ENCODE measurements at places on chromosomes 4 and X. TPM values are rescaled to one million over a fixed set of nuclear protein-coding genes. Genes with fewer than 3 reads are reported as not detected.

Gene PRRG3
- total RNA-seq = not detected

Gene PIGA
- total RNA-seq = 8.8 TPM

Gene HDX
- 4.1 TPM for total RNA-seq

Gene C4orf36
- total RNA-seq = 1.1 TPM

Gene GRID2
- not detected for total RNA-seq

- no peak for DNase-seq
Observed at GRCh38 chr4:86872135-86872534, 20.1 kb downstream of the C4orf36 start.

DNA sequence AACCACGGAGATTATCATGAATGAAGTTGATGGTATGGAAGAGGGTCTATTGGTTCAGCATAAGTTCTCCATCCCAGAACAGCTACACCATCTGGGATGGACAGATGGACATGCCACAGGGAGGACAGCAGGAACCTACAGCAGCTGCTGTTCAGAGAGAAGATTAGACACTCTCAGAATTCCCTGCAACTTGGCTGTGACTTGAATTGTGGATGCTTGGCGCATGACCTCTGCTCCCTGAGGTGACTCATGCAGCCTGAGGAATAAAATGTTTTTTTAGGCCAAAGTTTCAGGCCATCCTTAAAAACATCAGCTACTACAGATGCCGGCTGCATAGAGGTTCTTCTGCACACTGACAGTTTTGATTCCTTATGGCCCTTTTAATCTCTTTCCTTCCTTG is 97.3 kb downstream of the RS1 start:
- DNase-seq = no peak

- DNase-seq = no peak
Observed at GRCh38 chr4:23890369-23891063, 669 bp upstream of the PPARGC1A start.

DNA sequence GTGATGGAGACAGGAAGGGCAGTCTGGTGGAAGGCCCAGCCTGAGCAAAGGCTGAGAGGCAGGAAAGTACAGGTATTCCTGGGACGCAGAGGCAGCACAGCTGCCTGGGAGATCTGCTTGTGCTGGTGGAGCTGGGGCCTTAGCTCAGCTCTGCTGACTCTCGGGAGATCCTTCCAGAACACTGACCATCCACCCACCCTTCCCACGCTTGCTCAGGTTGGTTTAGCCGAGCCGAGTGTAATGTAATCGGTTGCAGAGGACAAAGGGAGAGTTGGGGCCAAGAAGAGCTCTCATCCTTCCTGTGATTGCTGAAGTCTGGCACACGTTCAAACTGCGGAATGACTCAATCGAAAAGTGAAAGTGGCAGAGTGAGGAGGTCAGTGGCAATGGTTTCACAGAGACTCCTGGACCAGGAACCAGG is 43.1 kb upstream of the GPR78 start:
- peak; percentile 90 for DNase-seq

DNA sequence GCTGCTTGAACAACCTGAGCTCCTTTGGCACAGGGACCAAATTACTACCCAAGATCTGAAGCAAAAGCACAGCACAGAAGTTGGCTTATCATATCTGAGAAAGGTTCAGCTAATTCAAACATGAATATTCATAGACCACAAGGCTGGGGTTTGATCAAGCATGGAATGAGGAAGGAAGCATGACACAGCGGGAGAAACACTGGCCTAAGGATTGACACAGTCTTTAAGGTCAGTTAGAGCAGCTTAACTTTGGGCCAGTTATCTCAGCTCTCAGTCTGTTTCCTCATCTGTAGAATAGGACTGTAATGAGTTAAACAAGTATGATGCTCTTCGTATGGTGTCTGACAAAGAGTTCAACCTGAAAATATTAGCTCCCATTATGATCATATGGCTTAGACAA is 88.5 kb upstream of the CBR4 start:
- DNase-seq = peak; percentile 47

DNA sequence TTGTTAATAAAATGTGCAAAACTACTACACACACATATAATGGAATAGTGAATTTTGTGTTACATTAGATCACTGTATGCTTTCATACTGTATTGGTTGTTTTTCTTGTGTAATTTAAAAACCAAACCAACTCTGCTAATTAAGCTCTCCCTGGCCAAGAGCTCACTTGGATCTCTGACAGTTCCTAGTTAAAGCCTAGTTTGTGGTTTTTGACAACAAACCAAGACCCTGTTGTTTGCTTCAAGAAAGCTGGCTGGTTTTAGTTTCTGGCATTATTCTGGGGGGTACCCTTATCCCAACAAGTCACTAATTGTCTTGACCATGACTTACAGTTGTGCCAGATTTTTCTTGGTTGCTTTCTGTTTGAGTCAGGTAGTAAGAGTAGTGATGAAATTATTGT is 121.4 kb upstream of the CXorf66 start:
- DNase-seq = no peak

DNA sequence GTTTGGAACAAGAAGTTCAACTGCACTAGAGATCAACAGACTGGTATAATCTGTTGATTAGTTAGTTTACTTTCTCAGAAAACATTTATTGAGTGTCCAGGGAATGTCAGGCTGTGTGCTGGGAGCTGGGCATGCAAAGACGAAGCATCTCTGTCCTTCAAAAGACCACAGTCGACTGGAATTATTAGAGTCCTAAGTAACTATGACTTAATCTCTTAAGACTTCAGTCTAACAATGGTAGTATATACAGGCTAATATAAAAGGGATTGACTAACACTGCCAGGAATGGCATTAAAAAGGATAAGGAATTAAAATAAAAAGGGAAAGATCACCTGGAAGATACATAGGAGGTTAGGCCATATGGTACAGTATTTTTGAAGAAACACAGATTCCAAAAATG is 128.7 kb downstream of the WDFY3 start:
- no peak for DNase-seq

- DNase-seq = peak; percentile 69
Observed at GRCh38 chr4:15116509-15117079, 114.3 kb downstream of the CPEB2 start.

DNA sequence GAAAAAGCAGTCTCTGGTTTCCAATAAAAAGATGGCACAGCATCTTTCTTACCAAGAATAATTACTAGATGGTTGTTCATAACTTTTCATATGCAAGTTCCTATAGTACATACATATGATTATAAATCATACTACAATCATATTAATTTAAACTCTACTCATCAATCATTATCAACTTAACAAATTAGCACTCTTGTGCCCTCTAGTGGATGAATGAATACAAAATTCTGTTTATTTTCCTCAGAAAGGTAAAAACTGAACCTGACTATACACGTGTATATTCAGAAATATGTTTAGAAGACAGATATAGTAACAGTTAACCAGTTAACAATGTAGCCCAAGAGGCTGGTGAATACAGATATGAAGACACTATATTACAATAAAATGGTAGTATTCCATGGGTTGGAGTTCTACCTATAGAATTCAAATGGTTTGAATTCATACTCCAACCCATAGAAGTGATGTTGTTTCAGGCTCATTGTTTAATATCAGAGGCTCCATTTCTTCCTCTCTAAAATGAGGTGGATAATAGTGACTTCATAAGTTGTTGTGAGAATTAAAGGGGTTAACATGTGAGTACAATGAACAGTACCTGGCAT is 100.0 kb downstream of the ADAMTS3 start:
- no peak for DNase-seq

GRCh38 chr4:35644591-35644990 is 599.7 kb downstream of the ARAP2 start:
- no peak for DNase-seq

DNA sequence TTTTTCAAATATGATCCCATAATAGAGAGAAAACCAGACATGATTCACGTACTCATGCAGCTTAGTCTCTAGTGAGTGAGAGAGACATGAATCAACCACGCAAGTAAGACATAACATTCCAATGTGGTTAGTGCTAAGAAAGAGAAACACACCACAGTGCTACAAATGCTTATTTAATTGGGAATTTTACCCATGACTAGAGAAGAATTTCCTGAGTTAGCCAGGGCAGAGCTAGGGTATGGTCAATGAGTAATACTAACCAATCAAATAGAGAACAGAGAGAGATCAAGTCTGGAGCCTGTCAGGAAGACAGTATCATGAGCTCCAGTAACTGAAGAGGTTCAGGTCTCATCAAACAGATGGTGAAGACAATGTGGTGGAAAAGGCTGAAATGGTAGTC is 495.2 kb downstream of the PDGFC start:
- DNase-seq = peak; percentile 97

GRCh38 chrX:118058924-118059323 is 57.7 kb downstream of the KLHL13 start:
- DNase-seq = no peak
